CD4-positive, alpha-beta T cell treated with Interleukin-6 for 4 hours (primary cell): ENCODE measurements at places on chromosomes 3 and 15.

DNA sequence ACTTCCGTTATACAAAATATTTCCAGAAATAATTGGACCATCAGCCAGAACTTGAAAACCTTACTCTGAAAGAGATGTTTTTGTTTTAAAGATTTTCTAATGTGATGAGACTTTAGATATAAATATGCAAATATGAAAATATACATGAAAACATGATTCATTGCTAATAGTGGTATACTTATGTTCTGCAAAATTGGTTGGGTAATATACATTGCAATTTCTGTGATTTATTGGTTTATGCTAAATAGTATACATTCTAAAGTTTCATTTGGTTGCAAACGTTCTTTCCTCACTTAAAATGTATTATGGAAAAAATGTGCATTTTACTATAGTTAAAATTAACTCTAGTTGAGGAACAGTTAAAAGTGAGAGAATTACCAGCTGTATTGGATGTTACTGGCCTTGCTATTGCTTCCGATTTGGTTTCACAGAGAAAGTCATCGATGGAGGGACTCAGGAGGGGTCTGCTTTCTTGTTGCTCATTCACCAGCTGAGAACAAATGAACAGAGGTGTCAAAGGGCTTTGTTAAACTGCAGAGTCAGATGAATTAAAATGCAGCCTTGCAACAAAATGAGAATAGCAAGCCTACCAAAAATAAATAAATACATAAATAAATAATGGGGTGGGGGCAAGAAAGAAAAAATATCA is 149.3 kb downstream of the PEX5L start:
- DNase-seq: no peak

DNA sequence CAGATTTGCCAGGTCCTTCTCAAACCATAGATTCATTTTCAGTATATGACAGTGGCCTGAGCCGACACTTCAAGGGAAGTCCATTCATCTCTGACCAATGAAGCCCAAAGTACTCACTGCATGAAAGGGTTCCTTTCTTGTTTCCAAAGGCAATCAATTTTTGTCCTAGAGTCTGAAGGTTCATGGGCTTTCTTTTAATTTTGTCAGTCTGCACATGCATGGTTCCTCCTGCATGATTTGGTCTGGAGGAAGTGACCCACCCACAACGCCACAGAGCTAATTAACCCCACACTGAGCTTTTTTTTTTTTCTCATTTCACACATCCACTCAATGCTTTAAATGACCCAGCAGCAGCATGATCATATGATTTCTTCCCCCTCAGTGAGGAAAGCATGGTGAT is 216.4 kb downstream of the TIGIT start:
- no peak for DNase-seq

GRCh38 chr15:89058376-89058775 is 29.9 kb upstream of the ABHD2 start:
- DNase-seq: no peak

DNA sequence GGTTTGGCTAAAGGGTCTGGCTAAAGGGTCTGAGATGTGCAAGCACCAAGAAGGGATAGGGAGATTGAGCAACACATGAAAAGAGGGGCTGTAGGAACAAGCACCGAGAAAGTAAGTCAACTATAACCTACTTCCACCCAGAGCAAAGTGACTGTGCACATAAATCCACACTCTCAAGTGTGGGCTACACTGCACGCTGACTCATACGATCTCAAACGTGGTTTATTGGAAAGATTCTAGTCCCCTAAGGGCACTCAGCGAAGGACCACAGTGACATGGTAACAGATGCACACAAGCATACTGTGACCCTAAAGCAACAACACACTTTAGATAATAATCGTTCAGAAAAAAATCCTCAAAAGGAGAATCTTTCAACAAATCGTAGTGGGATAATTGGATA is 48.0 kb downstream of the EHHADH start:
- no peak for DNase-seq

GRCh38 chr3:32111560-32111959 is 5.1 kb downstream of the GPD1L start:
- DNase-seq: no peak

GRCh38 chr15:25829073-25829472 is 34.1 kb downstream of the ATP10A start:
- no peak for DNase-seq

DNA sequence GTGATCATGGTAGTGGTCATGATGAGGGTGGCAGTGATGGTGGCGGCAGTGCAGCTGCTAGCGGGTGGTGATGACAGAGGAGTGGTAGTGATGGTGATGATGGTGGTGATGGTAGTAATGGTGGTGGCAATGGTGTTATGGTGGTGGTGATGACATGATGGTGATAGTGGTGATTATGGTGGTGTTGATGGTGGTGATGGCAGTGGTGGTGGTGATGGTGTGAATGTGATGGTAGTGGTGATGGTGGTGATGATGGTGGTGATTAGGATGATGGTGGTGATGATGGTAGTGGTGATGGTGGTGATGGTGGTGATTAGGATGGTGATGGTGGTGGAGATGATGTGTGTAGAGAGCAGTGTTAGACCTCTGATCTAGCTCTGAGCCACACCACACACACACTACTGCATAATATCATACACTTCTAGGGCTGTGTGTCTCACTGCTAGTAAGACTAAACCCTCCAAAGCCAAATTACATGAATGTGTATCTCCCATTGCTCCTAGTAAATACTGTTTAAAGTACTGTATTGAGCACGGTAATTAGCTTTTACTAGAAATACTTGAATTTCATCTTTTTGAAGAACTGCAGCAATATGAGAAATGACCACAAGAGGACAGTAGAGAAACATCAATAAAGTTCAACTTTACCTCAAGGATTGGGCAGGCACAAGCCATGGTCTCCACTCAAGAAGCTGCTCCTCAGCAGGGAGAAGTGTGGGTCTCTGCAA is 28.8 kb downstream of the TMED3 start:
- no peak for DNase-seq

DNA sequence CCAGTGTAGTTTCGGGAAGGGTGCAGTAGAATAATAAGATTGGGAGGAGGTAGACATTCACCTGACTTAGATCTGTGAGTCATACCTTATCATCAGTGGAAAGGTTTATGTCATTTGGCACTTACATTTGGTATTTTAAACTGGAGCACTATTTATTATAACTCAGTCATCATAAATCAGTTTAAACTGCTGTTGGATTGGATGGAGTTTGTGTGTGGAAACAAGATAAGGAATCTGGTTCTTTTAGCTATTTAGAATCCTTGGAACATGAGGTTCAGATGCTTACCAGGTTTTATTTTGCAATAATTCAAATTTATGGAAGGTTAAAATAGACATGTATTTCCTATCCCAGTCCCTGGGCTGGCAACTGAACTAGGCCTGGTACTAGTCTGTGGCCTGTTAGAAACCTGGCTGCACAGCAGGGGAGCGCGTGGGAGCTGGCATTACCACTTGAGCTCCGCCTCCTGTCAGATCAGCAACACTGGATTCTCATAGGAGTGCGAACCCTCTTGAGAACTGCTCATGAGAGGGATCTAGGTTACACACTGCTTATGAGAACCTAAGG is 34.5 kb downstream of the ZFAND6 start:
- no peak for DNase-seq

GRCh38 chr3:6771171-6771570 is 89.7 kb upstream of the GRM7 start:
- no peak for DNase-seq

DNA sequence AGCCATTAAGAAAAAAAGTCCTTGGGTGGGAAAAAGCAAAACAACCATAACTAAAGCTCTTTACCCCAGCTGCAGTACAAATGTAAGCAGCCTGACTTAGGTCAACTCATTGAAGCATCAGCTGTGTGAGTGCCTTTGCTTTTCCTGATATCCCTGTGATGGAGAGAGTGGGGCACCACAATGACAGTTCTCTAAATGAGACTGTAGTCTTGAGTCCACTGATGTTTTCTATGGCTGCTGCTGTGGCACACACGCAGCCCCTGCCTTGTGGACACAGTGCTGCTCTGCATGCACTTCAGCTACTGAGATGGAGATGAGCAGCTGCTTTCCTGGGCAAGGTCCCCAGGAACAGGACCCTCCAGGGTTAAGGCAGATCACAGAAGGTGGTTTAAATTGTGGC is 173.2 kb downstream of the KCNAB1 start:
- no peak for DNase-seq

DNA sequence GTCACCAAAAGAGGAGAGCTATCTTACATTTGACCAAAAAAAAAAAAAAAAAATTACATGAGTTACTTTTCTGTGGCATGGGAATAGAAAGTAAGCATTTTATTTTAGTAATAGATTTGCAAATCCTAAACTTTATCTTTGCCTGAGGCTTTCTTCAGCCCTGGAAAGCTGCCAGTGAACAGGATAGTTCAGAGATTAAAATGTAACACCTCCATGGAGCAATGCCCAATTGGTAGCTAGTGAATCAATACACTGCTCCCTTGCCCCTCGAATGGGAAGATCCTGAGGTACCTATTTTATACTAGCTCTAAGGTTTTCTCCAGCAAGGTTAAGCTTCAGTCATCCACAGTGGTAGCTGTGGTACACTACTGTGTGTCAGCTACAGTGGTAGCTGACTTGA is 867.1 kb downstream of the NAALADL2 start:
- no peak for DNase-seq

DNA sequence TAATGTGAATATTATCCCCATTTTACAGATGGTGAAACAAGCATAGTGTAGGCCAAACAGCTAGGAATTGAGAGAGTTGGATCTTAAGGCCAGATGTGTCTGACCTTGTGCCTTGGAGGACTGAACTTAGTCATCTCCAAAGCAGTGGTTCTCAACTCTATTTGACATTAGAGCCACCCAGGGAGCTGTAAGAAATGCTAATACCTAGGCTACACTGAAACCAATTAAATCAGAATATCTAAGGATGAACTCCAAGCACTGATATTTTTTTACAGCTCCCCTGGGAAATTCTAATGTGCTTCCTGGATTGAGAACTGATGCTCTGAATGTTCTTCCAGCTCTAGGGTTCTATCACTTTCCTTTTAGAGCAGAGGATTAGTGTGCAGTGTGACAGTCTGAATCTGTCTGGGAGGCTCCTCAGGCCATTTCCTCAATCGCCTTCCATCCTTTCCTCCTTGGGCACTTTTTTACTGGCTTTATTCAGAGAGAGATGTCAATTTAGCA is 32.3 kb downstream of the POLR2M start:
- DNase-seq: no peak

DNA sequence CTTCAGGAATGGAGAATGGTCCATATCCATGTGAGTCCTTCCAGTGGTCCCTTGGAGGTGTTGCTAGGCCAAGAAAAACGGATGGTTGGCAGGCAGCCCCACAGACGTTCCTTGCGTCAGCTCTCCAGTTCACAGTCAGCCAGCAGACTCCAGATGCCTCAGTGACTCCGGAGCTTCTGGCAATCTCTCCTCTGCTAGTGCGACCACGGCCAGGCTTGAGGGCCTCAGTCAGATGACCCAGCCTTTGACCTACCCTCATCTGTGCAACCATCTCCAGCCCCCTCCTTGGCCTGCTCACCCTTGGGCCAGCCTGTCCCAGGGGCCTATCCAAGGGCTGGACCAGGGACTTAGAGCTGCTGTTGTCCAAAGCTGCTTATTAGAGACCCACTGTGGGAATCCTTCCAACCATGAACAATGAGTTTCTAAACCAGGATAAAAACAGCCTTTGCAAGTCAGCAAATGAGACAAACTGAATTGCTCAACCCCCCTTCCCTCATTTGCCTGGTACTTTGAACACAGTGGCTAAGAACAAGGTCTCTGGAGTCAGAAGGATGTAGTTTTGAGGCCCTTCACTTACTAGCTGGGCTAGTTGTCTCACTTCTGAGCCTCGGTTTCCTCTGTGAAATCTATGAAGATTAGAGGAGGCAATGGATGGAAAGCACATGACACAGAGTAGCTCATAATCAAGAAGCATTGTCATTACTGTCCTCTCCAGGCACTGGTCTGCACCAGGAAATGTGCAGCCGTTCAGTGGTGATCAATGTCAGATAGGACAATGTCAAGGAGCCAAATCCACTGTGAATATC is 44.8 kb downstream of the ANP32A start:
- no peak for DNase-seq

GRCh38 chr3:8822141-8822540 is 52.7 kb upstream of the OXTR start:
- no peak for DNase-seq

GRCh38 chr3:44098656-44099415 is 142.8 kb upstream of the TOPAZ1 start:
- DNase-seq: no peak

DNA sequence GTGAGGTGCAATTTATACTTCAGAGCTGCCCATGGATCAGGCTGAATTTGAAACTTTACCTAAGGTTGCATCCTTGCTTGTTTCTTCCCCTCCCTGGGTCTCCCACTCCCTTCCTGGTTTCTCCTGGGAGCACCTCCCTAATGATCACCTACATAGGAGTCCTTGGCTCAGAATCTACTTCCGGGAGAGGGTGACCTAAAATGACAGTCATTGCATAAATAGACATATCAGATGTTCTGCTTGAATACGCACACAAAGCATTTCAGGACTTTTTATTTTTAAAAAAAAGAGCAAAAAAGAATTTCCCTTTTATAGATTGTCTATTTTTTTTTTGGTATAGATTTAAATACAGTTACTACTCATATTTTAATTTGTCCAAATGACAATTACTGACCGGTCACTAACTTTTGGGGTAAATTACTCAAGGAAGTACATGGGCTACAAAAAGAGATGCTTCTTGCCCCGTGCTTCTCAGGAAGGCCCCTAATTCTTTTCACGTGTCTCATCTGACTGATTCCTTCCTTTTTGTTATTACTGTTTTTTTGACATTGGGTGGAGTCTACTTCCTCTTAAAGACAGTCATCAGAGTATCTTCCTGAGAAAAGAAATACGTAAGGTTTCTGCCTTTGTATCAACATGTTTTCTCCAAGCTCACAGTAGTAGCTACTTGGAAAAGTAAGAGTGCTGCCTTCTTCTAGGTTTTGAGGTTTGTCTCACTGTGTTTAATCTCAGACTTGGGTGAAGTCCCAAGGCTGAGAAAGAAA is 4.9 kb upstream of the MYZAP start:
- DNase-seq: no peak

GRCh38 chr3:124296406-124296805 is 304.5 kb upstream of the ROPN1 start:
- no peak for DNase-seq

GRCh38 chr3:157119369-157119951 is 40.5 kb downstream of the CCNL1 start:
- DNase-seq: peak; percentile 37

- DNase-seq: peak; percentile 21
Observed at GRCh38 chr15:72116731-72117485, 1.0 kb downstream of the MYO9A start.

- DNase-seq: peak; percentile 2
Observed at GRCh38 chr3:69368129-69368741, 17.7 kb downstream of the FRMD4B start.

DNA sequence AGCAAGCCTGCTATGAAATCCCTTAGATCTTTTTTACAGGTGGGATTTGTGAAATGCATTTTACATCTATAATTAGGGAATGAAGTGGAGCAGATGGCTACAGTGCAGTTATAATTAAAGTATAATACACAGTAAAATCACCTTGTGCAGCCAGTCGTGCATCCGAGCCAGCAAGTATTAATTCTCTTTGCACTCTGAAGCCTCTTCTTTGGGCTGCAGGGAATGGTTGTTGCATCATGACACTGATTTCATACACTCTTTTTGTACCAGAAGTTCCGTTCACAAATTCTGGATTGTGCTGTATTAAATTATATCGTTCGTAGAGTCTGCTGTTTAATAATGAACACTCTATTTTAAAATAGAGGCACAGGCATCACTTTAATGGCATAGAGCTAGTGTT is 28.7 kb upstream of the TP63 start:
- no peak for DNase-seq
